Stomach (tissue), 19 donors: ENCODE measurements at places on chromosomes 3 and 15. TPM values are rescaled to one million over a fixed set of nuclear protein-coding genes. Genes with fewer than 3 reads are reported as not detected.

- no peak for DNase-seq
Measured at GRCh38 chr15:99051308-99051707, 43.7 kb upstream of the PGPEP1L start.

DNA sequence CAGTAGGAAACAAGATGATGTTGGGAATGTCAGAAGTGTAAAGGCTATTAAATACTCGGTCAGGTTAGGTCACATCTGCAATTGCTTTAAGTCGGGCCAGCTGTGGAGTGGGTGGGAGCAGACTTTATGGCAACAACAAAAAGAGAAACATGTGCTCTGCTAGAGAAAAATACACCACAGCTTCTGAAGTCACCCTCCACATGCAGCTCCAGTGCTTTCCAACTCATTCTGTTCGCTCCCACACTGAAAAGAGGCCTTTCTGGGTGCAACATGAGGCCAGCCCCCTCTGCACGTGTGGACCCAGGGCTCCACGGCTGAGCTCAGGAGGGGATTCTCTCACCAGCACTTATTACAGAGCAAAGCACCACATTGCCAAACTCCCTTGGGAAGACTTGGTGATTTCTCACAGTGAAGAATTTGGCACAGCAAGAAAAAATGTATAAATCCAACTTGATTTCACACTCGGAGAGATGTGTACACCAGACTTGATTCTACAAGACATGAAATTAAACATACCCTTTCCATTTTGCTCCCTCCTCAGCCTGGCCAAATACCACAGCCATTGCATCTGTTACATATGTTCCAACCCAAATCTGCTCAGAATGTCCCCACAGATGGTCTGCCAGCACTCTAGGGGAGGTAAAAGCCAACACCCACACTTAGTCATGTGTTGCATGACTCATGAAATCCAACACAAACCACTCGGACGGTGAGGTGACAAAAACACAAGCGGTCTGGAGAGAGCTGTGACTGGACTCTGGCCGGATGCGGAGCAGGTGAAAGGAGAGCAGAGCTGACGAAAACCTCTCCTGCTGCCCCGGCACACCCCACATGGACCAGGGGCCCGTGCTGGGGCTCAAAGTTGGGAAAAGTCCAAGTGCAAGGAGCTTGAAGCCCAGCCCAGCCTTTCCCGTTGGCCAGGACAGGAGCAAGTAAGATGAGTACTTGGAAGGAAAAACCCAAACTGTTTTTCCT is 74.6 kb downstream of the ITGB5 start:
- peak; percentile 84 for DNase-seq

DNA sequence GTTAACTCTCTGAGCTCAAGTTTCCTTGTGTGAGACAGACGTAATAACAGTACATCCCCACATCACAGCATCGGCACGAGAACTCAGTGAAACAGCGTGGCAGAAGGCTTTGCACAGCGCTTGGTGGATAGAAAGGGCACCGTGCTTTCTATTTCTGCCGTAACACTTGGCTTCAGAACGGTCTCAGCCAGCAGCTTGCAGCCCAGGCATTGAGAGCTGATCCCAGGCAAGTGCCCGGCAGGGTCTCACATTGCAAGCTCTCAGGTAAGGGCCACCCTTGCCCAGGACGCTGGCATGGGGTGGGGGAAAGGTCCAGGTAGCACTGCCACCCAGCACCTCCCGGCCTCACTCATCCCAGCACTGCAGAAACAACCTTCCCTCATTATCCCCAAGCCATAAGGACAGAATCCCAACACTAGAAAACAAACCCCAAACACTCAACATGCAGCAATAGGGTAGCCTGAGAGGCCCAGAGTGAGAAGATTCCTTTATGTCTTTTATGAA is 70.5 kb upstream of the ITGA11 start:
- DNase-seq: no peak

DNA sequence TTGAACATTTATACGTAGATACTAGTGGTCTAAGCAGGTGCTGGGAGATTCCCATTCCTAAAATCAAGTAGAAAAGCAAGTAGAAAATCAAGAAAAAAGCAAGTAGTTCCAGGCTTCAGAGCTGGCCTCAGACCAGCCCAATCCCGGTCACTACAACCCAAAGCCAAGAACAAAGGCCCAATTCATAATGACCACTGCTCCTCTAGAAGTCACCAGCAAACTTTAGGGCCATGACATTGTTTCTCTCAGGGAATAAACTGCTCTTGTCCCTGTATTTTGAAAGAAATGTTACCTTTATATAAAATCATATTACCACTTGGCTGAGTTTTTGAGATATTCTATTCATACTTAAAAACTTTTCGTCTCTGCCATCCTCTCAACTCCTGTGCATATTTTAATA is 106.3 kb upstream of the IL12A start:
- no peak for DNase-seq

GRCh38 chr3:5053021-5053831 is 68.9 kb upstream of the ARL8B start:
- no peak for DNase-seq

DNA sequence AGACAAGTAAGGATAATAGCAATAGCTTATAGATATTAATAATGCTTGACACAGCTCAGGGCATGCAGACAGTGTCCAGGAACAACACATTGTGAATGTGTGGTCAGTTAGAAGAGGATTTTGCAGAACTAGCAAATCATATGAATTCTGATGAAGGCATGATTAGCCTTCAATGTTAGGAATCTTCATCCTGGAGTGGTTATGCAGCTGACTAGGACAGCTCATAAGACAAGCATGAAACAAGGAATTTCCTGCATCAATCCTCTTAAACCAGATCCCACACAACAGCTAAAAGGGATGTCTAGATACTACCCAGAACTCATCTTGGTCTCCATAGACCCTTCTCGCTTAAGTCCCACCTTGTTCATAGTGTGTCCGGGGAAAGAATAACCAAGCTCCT is 499.0 kb upstream of the ATP11B start:
- no peak for DNase-seq

DNA sequence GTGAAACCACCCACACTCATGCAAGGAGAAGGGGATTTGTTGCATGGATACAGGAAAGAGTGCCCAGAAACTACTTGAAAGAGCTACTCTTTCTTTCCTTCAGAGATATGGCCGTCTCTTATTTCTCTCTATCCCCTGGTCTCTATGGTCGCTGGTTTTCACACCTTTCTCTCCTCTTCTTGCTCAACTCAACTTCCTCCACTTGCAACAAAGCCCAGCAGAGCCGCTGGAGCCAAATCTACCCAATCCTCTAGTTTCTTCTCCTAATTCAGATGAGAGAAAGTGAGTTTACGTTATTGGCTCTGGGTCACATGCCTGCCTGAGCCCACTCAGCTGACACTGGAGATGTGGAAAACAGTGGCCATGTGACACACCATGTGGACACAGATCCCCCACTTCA is 215.2 kb downstream of the OSBPL10 start:
- DNase-seq: no peak

DNA sequence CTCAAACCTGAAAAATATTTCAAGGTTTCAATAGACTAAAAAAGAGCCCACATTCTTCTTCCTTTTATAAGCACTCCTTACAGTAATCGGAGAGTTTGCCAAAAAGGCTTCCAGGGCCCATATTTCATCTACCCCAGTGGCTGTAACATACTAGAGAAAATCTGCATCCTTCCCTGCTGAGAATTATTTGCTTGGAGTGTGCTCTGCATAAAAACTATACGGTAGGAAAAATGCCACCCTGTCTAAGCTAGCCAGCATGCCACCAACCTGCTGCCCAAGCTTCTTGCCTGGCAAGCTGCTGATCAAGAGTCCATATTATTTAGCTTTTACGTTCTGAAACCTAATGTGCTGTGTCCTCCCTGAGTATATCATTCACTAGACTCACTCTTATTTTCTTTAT is 107.1 kb downstream of the FGF12 start:
- no peak for DNase-seq

DNA sequence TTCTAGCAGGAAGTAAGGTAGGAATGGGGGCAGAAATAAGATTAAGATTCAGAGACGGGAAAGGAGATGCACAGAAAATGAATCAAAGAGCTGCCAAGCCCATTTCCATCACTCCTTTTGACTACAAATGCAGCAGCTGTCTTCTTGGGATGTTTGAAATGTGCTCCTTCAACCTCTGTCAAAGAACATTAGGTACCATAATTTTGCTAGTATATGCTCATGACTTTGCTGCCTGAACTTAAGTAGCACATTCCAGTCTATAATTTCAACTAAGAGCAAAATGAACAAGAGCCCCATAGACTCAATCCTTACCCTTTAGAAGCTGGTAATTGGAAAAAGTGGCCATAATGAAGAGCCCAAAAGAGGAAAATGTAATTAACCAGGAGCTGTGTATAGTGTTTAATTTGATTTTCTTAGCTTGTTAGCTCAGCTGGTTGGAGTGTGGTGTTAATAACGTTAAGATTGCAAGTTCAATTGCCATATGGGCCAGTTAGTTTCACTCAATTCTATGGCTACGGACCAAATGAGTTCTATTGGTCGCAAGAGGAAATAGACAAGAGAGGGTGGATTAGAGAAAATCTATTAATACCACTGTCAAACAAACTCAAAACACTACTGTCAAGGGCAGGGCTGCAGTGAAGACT is 349.9 kb downstream of the ZBBX start:
- DNase-seq: no peak

DNA sequence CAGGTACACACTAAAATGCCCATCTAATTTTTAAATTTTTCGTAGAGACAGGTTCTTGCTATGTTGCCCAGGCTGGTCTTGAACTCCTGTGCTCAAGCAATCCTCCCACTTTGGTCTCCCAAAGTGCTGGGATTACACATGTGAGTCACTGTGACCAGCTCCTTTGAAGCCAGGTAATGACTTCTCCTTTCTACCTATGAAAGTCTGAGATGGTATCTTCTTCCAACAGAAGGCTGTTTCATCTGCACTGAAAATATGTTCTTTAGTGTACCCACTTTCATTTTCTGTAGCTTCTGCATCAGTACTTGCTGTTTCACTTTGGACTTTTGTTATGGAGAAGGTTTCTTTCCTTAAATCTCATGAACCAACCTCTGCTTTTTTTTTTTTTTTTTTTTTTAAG is 8.8 kb downstream of the OIP5 start:
- no peak for DNase-seq

- DNase-seq: no peak
Measured at GRCh38 chr3:58998476-58999117, 51.2 kb downstream of the CFAP20DC start.

GRCh38 chr15:70258369-70259027 is 160.8 kb upstream of the TLE3 start:
- peak; percentile 66 for DNase-seq

DNA sequence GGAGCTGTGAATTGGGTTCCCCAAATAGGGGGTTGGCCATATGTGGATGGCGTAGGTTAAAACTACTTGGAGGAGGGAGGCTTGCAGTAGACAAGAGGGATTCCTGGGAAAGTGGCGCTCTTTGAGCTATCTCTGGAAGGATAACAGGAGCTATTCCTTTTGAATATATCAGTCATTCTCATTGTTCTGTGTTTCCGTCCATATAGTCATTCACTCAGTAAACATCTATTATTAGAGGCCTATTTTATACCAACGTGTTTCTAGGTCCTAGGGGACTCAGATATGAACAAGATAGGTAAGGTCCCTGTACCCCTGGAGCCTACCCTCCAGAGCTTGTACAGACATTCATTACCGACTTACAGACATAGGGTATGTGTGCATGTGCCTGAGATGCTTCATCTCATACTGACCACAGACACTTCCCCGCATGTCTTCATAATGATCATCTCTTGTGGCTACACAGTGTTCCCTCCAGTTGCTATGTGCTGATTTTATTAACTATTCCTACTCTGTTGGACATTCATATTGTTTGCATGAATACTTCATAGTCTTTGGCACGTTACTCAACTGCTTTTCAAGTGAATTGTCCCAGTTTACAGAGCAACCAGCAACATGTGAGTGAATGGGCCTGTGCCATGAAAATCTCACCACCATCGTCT is 55.8 kb upstream of the VILL start:
- no peak for DNase-seq

- DNase-seq: no peak
Measured at GRCh38 chr3:37223576-37223975, 49.2 kb upstream of the LRRFIP2 start.

- DNase-seq: no peak
Measured at GRCh38 chr3:186965141-186965879, 35.0 kb downstream of the ST6GAL1 start.

GRCh38 chr3:101204246-101204645 is 116.1 kb downstream of the IMPG2 start:
- peak; percentile 37 for DNase-seq

GRCh38 chr3:51243924-51244323 is 141.2 kb upstream of the MANF start:
- no peak for DNase-seq

DNA sequence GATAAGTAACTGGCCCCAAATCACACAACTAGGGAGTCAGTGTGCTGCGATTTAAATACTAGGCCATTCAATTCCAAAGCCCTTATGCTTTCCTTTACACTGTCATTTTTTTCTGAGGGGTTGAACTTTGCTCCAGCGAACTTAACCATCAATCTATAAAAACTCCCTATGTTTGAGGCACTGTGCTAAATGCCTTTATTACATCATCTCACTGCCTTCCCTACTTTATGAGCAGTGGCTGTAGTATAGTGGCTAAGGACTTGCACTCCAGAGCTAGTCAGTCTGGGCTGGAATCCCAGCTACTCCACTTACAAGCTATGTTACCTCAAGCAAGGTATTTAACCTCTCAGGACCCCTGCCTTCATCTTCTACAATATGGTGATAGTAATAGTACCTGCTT is 26.9 kb upstream of the WDR72 start:
- no peak for DNase-seq

DNA sequence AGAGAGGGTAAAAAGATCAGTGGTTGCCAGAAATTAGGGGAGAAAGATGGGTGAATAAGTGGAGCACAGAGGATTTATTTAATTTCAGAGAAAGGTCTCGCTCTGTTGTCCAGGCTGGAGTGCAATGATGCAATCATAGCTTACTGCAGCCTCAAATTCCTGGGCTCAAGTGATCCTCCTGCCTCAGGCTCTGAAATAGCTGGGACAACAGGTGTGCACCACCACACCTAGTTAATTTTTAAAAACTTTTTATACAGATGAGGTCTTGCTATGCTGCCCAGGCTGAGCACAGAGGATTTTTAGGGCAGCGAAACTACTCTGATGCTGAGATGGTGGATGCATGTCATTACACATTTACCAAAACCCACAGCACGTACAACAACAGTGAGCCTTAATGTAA is 20.9 kb upstream of the TLE3 start:
- no peak for DNase-seq

DNA sequence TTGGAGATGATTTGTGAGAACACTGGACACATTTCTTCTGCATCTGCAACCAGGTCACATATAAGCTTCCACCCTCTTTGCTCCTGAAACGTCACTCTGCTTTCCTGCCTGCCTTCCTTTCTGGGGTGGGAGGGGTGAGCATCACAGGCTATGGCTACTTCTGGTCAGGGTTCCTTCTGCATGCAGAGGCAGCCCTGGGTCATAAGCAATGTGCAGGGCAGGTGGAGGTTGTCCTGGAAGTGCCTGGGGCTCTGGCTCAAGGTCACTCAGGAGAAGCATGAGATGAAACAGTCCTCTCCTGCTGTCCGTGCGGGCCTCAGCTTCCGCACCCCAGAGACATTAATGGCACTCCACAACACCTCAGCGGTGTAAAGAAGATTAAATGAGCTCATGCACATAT is 15.1 kb downstream of the SLC6A20 start:
- no peak for DNase-seq

SYNPR gene
- total RNA-seq: not detected

TGM4 gene
- total RNA-seq: not detected

GP5 gene
- not detected for total RNA-seq

GASK1A gene
- total RNA-seq: 19.6 TPM

SV2B gene
- total RNA-seq: 0.45 TPM

CHRD gene
- 27.2 TPM for total RNA-seq

SENP5 gene
- 115 TPM for total RNA-seq
